ENCODE measurements at places on chromosomes 16 and 17.

DNA sequence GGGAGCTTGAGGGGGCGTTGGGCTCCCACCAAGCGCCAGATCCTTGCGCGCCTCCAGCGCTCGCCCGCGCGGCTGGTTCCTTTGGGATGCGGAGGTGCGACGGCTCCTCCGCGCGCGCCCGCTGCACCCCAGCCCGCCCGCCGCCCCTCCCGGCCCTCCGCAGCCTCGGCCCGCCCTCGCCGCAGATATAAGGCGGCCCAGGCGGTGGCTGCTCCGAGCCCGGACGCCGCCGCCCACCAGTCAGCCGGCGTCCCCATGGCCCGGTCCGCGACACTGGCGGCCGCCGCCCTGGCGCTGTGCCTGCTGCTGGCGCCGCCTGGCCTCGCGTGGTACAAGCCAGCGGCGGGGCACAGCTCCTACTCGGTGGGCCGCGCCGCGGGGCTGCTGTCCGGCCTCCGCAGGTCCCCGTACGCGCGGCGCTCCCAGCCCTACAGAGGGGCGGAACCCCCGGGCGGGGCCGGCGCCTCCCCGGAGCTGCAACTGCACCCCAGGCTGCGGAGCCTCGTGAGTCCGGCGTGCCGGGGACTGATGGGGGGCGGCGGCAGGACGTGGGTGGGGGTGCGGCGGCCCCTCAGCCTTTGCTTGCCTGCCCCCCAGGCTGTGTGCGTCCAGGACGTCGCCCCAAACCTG, at the start of gene NPB:
Gene NPB, plus strand, starts transcription at position 216 of the 630 bp plus-strand sequence. Its CDS starts 40 bp downstream, at position 256.
- no peak for DNase-seq

GRCh38 chr17:83137523-83137922, 58.1 kb downstream of the METRNL start:
- DNase-seq = no peak

GRCh38 chr17:38702916-38703741, 1.9 kb upstream of the MLLT6 start:
- DNase-seq = no peak

GRCh38 chr17:33137426-33137825, 145.8 kb downstream of the SPACA3 start:
- DNase-seq = no peak

GRCh38 chr16:89749637-89750036, 28.3 kb downstream of the ZNF276 start:
- DNase-seq = no peak

GRCh38 chr17:49995055-49995738, at the start of gene DLX3:
TSS of gene DLX3 (minus strand) at chr17:49995224. CDS start at chr17:49994998, 226 bp downstream.
- no peak for DNase-seq

DNA sequence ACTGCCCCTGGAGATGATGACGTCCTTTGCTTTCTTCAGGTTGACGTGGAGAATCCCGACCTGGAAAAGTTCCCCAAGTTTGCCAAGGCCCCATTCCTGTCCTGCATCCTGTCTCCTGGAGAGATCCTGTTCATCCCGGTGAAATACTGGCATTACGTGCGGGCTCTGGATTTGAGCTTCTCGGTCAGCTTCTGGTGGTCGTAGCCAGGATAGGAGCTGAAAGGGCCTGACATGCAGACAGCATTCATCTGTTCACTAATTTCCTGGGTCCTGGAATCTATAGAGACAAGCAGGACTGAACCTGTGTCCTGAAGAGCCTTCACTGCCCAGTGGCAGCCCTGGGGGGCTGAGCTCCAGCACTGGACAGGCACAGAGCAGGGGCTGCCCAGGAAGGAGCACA, 17.2 kb downstream of the KDM8 start:
- DNase-seq = no peak

GRCh38 chr17:41581366-41582060, 5.2 kb downstream of the KRT14 start:
- no peak for DNase-seq
